ENCODE measurements at places on chromosomes 16 and 17.

- DNase-seq = peak; percentile 24
These were observed 53.0 kb downstream of the N4BP1 start for GRCh38 chr16:48556913-48557351.

- no peak for DNase-seq
These were observed 20.0 kb downstream of the SLC43A2 start for GRCh38 chr17:1608676-1609075.

GRCh38 chr17:64399071-64399766, 8.6 kb upstream of the PECAM1 start:
- DNase-seq = peak; percentile 44

GRCh38 chr17:31311526-31311925, 2.3 kb downstream of the EVI2B start:
- no peak for DNase-seq

DNA sequence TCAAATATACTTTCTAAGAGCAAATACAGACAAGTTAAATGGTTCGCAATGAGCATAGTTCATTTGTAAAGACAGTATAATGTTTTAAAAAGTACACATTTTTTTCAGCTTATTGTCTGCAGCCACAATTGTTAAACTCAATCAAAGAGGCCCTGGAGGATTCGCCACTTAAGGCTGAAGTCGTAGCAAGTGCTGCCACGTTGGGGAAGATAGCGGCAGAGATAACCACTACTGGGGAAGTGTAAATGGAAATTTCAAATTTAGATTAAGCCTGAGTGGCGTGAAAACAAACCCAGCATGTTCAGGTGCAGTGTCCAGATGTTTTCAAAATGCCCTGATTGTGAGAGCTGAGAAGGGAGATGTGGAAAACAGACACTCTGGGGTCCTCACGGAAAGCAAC, 8.4 kb downstream of the PMP22 start:
- no peak for DNase-seq

DNA sequence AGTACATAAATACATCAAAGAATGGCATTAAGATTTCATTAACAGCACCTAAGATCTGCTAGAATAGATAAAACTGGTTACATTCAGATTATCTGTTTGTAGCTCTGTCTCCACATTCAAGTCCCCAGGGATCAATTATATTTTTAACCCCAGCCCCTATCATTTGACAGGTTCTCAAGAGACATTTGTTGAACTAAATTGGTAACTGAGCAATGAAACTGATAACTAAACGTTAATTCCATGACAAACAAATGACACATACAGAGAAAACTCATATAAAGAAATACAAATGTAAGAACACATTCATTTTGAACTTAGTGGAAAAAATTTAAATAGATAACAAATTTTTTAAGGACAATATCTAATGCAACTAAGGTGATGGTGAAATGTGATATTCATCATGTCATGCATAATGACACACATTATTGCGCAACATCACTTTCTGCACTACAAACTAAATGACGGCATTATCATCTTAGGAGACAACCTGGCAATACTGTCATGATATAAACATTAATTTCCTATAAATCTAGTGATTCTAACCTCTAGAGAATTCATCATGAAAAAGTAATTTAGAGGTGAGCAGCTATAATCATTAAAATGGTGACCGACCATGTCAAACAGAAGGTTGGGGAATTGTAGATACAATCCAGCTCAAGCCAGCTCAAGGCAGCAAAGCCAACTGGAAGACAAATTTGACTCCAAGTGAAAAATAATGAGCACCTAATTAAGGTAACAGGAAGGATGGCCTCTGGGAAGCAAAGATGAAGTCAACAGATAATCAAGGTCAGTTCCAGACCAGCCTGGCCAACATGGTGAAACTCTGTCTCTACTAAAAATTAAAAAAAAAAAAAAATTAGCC, 9.5 kb downstream of the ARHGAP17 start:
- no peak for DNase-seq

- peak; percentile 28 for DNase-seq
These were observed 623 bp downstream of the MBTPS1 start for GRCh38 chr16:84115919-84116719.

- no peak for DNase-seq
These were observed 44.7 kb upstream of the PRSS54 start for GRCh38 chr16:58339452-58339981.

DNA sequence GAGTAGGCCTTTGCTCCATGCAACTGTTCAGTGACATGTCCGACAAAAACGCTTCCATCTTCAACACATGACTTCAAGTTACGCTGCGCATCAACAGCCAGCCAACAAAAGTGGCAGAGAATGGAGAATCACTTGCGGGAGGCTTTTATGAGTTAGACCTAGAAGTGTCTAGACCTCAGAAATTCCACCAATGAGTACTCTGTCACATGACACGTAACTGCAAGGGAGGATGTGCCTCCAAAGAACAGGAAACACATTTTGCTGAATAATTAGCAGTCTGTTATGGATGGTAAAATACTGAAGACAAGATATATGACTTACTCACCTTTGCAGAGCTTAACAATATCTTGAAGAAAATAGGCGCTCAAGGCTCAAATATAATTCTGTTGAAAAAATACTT, 62.1 kb downstream of the MYO1D start:
- DNase-seq = no peak

GRCh38 chr16:48608871-48609651, 919 bp downstream of the N4BP1 start:
- no peak for DNase-seq

GRCh38 chr17:31050948-31051347, 43.8 kb upstream of the NF1 start:
- no peak for DNase-seq

DNA sequence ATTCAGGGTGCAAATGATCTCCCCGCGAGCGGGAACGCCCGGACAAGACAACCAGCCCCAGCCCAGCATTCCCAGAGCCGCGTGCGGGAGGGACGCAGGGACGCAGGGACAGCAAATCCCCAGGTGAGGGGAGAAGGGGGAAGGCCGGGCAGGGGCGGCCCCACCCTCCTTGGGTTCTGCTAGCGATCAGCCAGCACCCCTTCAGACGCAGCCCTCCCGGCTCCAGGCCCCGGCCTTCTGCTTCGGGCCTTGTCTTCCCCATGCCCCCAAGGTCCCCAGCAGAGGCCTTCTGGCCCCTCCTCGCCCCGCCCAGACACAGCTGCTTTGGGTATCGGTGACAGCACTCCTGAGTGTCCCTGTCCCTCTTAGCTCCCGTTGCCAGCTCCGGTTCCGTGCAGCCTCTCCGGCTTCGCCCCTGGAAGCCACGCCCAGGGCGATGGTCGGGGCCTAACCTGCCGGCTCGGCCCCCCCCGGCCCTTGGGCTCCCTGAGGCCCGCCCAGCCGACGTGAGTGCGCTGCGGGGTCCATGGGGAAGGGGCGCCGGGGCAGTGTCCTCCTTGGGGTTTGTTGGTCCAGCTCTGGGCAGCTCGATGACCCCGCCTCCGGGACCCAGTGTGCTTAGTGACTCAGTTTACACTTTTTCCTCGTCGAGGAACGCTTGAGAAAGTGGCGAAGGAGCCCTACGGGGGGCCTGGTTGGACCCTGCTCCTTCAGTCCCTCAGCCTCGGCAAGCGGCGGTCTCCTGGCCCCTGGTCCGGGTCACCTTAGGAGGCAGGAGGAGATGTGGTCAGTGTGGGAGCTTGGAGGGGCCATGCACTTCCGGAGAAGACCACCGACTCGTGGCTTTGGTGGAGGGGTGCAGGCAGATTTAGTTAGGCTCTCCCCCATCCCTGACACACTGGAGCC, 50.5 kb upstream of the AMZ2 start:
- DNase-seq = no peak

DNA sequence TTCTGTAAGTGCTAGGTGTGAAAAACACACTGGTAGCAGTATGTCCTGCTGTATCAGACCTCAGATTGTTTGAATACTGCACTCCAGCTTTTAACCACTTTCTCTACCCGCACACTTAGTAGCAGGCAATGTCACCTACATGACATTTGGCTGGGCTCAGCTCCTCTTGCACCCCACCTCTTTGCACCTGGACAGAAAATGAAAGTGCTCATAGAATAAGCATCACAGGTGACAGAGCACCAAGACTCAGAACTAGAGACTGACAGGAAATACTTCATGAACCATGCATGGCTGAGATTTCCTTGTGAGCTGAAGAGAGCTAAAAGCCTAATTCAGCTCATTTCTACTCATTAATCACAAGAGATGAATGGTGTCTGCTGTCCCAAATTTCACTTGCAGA, 1014.2 kb upstream of the CDH8 start:
- no peak for DNase-seq

DNA sequence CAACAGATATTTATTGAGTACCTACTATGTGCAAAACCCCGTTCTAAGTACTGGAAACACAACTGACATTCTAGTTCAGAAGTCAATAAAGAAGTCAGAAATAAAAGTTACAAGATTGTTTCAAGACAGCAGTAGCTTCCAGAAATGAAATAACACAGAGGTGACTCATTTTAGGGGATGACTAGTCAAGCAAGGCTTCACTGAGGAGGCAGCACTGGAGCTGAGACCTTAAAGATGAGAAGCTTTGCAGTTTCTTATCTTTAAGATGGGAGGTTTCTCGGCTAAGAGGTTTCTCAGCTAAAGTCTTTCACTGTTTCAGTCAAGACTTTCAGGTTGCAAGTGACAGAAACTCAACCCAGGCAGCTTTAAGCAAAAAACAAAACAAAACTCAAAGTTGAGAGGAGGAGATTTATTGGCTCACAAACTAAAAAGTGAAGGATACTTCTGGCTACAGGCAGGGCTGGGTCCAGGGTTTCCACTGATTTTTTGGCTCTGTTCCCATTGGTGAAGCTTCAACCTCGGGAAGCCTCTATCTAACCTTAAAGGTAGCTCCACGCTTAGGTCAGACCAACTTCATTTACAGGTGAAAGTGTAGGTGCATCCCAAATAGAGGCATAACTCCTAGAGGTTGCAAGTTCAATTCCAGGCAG, 7.4 kb upstream of the MMP2 start:
- DNase-seq = peak; percentile 52

DNA sequence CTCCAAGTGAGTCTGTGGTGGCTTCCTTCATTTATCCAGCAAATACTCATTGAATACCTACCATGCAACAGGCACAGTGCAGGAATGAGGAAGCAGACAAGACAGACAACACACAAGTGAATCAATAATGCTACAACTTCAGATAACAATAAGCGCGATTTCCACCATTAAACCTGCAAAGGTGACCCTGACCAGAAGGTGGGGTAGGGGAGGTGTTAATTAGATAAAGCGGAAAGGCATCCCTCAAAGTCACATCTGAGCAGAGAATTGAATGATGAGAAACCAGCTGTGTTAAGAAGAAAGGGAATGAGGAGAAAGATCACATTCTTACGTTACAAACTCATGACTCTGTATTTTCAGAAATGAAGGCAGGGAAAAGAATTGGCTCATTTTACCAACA, 26.3 kb downstream of the ZZEF1 start:
- no peak for DNase-seq

DNA sequence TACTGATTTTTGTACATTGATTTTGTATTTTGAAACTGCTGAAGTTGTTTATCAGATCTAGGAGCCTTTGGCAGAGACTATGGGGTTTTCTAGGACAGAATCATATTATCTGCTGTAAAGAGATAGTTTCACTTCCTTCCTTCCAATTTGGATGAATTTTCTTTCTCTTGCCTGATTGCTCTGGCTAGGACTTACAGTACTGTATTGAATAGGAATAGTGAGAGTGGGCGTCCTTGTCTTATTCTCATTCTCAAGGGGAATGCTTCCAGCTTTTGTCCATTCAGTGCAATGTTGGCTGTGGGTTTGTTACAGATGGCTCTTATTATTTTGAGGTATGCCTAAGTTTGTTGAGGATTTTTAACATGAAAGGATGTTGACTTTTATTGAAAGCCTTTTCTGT, 290.1 kb downstream of the MAP2K4 start:
- DNase-seq = no peak

- DNase-seq = no peak
These were observed 77.1 kb upstream of the METRNL start for GRCh38 chr17:83002118-83002805.

- DNase-seq = no peak
These were observed 260.0 kb downstream of the PHKB start for GRCh38 chr16:47721006-47721637.

GRCh38 chr17:72120642-72121163, at the start of gene SOX9:
TSS of gene SOX9 (plus strand) at chr17:72121020. CDS start at chr17:72121392, 372 bp downstream.
- DNase-seq = peak; percentile 99

- DNase-seq = no peak
These were observed 115.2 kb upstream of the KIF2B start for GRCh38 chr17:53707566-53707965.

GRCh38 chr17:50149417-50150353, 792 bp downstream of the PPP1R9B start:
- no peak for DNase-seq

DNA sequence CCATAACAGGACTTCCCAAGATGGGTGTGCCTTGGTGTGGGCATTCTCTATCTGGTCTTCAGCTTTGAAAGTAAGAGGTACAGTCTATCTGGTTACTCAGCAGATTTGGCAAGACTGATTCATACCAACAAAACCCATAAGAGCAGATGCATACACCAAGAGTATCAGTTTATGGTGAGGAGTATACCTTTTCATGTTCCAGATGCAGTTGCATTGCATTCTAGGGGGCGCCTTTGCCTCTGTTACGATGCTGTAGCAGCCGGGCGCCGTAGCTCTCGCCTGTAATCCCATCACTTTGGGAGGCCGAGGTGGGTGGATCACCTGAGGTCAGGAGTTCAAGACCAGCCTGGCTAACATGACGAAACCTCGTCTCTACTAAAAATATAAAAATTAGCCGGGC, 31.1 kb upstream of the CARMIL2 start:
- no peak for DNase-seq

DNA sequence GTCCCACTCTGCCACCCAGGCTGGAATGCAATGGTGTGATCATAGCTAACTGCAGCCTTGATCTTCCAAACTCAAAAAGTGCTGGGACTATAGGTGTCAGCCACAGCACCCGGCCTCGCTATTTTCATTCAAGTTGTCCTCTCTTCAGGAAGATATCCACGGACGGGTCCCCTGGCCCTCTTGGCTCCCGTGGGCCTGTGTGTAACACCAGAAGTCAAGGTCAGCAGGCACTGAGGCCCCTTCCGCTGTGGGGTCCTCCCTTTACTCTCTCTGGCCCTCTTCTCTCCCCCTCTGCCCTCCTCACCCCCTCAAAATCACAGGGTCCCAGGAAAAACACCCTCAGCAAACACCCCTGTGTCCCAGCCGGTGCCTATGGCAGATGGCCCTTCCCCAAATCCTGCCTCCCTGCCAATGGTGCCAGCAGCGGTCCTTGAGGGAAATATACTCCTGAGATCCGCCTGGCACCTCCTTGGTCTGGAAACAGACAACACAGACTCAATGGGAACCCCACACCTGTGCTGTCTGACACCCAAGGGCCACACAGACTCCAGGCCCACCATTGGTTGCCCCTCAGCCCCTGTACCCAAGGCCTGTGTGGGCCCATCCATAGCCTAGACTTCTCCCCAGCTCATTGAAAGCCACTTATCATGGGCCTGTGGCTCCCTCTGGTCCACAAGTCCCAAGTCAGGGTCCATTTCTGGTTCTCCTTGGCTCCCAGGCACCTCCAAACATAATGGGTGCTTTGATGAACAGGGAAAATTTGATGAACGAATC, 221.5 kb downstream of the ZNF423 start:
- DNase-seq = no peak

DNA sequence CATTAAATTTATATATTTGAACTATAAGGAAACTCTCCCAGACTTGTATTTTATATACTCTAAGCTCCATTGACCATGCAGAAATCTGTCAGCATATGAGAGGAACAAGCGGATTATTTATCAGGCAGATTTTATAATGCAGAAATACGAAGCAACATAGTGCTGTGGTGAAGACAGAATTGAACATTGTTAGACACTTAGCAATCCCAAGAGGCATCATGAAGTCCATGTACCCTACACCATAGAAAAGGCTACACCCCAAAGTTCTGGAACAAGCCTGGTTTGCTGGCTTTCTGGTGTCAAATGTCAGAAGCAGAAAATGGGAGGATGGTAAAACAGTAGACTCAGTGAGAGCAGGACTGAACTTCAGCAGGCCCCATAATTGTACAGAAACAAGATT, 241.1 kb downstream of the PRKCA start:
- no peak for DNase-seq

Data from RWPE1 (cell line).